SK-MEL-5 (cell line): ENCODE measurements at places on chromosomes 13 and 19. TPM values are rescaled to one million over a fixed set of nuclear protein-coding genes. Genes with fewer than 3 reads are reported as not detected.

LRRC63 gene
- 0.82 and 1.1 TPM in 2 replicates for total RNA-seq

MYH14 gene
- 15.1 and 22.2 TPM in 2 replicates for total RNA-seq

PIP5K1C gene
- total RNA-seq: 4.9 and 6.7 TPM in 2 replicates

GPR183 gene
- total RNA-seq: not detected in 2 replicates

KLK14 gene
- total RNA-seq: not detected in 2 replicates

KANK2 gene
- total RNA-seq: 10.7 and 10.9 TPM in 2 replicates

DNMT1 gene
- 34.1 and 42.1 TPM in 2 replicates for total RNA-seq

KLK5 gene
- not detected in 2 replicates for total RNA-seq

PNMA8B gene
- total RNA-seq: not detected in 2 replicates

KCNRG gene
- total RNA-seq: 0.80 and 1.7 TPM in 2 replicates
